ENCODE measurements at places on chromosomes 5 and 9.

DNA sequence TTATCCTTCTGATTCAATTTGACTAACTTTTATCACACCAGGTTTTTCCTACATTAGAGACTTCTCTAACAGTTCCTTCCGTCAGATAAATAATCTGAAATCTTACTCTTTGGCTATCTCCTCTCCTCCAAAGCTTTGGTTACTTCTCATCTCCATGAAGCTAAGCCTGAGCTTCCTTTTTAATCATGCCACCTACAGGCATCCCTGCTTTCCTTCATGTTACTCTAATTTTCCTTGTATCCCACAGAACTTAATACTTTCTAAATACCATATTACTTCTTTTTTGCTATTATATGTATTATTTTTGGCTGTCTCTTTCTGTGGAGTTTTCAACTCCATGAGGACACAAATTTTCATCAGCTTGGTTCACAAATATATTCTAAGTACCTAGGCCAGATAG is 49.7 kb downstream of the C9 start:
- no peak for DNase-seq

DNA sequence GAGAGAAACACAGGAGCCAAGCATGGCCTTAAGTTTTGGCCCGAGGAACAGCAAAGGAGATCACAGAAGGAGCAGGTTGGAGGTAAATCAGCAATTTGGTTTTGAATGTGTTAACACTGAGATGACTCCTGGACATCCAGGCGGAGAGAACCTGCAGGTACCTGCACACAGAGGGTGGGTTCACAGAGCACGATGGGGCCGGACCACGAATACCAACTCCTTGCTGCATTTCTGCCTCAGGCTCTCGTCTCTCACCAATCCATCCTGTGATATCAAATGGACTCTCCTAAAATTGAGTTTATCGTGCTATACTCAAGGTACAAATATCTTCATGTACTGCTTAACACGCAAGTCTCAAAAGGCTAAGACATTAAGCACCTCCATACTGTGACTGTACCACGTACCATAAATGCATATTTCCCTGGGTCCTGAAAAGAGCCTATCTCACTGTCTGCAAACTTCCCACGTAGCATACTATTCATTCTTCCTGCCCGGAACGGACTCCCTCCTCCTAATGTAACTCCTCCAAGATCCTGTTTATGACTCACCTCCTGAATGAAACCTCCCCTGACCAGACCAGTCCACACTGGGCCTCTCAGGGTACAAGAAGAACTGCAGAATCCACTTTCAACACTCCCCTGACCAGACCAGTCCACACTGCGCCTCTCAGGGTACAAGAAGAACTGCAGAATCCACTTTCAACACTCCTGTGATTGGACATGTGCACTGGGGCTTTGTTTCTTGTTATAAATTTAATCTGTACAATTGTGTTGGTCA is 380.8 kb upstream of the RFX3 start:
- peak; percentile 43 for DNase-seq

DNA sequence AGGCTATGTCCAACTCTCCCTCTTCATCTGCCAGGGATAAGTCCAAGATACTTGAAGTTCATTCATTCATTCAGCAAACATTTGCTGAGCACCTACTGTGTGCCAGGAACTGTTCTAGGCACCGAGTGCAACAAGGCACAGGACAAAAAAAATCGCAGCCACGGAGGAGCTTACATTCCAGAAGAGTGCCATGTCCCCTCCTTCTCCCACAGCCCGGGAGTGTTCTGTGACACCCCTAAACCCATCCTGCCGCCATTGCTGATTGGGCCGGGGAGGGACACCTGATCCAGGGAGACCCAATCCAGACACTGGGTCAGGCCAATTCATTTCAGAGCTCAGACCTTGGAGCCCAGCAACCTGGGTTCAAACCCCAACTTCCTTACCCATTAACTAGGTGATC is 58.1 kb upstream of the NEURL1B start:
- no peak for DNase-seq

- DNase-seq: no peak
Measured at GRCh38 chr9:117839862-117840261, 135.7 kb downstream of the TLR4 start.

DNA sequence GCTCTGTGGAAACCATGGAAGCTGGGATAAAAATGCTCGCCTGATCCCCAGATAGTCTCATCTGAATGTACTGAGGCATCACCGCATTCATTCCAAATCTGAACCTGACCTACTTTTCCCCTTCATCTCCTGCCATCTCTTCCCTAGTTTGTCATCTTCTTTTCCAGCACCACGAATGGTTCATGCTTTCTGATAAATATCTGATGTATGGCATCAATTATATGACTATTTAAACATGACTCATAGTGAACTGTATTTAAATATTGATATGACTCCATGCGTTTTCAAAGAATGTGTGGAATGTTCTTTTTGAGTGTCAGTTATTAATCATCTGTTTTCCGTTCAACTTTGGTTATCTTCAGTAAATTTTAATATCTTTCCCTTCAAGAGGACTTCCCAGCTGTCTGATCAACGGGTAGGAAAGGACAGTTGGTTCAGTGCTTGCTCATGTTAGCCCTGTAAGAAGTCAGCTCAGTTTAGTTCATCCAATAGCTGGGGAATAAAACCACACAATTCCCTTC is 21.1 kb downstream of the BASP1 start:
- DNase-seq: no peak

GRCh38 chr5:174532455-174533453 is 191.6 kb upstream of the MSX2 start:
- DNase-seq: peak; percentile 91

- DNase-seq: no peak
Measured at GRCh38 chr5:62316176-62316502, 10.1 kb downstream of the KIF2A start.
